ENCODE measurements at places on chromosomes 2 and 18. TPM values are rescaled to one million over a fixed set of nuclear protein-coding genes. Genes with fewer than 3 reads are reported as not detected.

RAD51AP2 gene
- not detected for total RNA-seq

YIPF4 gene
- 10.4 TPM for total RNA-seq

AKAIN1 gene
- total RNA-seq: not detected

CRYBA2 gene
- total RNA-seq: not detected

ACADL gene
- not detected for total RNA-seq

SAG gene
- total RNA-seq: not detected

ERBB4 gene
- total RNA-seq: not detected

NCKAP5 gene
- total RNA-seq: under 0.01 TPM

NMUR1 gene
- not detected for total RNA-seq

UGT1A7 gene
- not detected for total RNA-seq

DUSP19 gene
- total RNA-seq: 1.2 TPM

ATP6V1C2 gene
- not detected for total RNA-seq

FAM228A gene
- 1.5 TPM for total RNA-seq

HJURP gene
- total RNA-seq: 39.4 TPM

WDSUB1 gene
- 2.4 TPM for total RNA-seq
